ENCODE measurements at places on chromosomes 3 and 15.

DNA sequence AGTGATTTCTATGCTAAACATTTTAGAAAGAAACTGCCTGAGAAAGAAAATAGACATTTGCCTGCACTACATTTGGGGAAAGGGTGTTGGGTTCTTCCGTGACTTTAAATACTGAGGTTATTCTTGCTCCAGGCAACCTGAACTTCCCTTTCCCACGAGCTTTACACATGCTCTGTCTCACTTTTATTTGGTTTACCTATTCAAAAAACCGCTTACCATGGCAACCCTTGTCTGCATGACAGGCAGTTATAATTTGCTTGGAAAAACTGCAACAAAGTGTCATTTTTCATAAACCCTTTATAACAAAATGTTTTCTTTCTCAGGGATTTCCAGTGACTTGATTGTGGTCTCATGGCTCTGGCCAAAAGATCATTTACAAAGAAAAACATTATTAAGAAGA lies 416.3 kb upstream of the MEIS2 start:
- DNase-seq: no peak

DNA sequence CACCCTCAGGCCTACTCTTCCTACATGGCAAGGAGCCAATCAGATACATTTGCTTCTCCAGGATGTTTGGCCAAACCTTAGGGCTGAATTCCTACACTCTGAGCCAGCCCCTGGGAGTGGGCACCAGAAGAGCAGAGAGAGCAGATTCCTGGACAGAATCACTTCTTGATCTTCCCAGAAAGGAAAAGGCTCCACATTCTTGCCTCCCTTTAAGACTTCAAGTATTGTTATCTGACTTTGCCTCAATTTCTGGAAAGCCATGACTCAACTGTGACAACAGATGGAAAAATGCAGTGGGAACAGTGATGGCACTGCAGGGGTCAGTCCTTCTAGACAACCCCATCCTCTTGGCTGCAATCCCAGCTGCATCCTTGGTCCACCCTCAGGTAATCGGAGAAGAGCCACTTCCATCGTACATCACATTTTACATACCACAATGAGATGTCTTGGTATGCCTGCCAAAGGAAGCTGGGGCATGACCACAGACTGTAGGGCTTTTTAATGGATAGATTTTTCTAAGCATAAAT lies 21.0 kb downstream of the SLCO2A1 start:
- DNase-seq: no peak

DNA sequence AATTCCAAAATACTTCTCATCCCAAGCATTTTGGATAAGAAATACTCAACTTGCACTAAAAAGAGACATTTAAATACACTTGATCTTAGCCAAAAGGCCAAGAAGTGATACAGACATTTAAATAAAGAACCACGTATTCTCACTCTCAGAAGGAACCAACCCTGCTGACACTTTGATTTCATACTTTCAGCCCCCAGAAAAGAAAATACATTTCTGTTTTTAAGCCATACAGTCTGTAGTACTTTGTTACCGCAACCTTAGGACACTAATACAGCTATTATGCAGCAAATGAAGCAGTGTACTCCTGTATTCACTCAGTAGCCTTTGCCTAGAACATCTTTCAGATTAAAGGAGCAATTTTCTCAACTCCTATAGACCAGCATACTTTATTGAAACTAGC lies 86.7 kb downstream of the TBC1D5 start:
- DNase-seq: no peak

DNA sequence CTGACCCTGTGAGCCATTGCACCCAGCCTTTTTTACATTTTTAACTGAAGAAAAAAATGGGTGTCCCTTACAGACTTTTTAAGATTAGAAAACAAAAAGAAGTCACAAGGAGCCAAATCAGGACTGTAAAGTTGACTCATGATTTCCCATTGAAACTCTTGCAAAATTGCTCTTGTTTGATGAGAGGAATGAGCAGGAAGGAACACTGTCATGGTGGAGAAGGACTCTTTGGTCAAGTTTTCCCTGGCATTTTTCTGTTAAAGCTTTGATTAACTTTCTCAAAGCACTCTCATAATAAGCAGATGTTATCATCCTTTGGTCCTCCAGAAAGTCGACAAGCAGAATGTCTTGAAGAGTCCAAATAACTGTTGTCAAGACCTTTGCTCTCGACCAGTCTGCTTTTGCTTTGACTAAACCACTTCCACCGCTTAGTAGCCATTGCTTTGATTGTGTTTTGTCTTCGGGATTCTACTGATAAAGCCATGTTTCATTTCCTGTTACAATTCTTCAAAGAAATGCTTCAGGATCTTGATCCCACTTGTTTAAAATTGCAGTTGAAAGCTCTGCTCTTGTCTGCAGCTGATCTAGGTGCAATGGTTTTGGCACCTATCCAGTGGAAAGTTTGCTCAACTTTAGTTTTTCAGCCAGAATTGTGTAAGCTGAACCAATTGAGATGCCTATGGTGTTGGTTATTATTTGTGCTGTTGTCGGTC lies 369.4 kb downstream of the MAGI1 start:
- no peak for DNase-seq

GRCh38 chr3:6251612-6252400 lies 609.1 kb upstream of the GRM7 start:
- DNase-seq: no peak

DNA sequence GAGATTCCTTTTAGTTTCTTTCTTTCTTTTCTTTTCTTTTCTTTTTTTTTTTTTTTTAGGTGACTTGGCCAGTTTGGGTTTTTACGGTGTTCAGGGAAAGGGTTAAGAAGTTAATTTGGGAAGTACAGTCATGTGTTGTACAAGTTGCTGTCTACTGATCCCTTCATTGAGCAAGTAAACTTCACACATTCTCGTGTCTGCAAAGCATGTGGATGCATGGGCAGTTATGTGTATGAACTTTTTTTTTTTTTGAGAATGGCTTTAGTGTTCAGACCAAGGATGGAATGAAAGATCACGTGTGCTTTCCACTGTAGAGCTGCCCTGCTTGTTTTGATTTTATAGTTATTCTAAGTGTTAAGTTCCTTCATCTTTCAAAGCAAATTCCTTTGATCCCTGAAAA lies 132.3 kb downstream of the PGPEP1L start:
- no peak for DNase-seq

- DNase-seq: no peak
Measured at GRCh38 chr3:37144806-37145205, 29.6 kb downstream of the LRRFIP2 start.

DNA sequence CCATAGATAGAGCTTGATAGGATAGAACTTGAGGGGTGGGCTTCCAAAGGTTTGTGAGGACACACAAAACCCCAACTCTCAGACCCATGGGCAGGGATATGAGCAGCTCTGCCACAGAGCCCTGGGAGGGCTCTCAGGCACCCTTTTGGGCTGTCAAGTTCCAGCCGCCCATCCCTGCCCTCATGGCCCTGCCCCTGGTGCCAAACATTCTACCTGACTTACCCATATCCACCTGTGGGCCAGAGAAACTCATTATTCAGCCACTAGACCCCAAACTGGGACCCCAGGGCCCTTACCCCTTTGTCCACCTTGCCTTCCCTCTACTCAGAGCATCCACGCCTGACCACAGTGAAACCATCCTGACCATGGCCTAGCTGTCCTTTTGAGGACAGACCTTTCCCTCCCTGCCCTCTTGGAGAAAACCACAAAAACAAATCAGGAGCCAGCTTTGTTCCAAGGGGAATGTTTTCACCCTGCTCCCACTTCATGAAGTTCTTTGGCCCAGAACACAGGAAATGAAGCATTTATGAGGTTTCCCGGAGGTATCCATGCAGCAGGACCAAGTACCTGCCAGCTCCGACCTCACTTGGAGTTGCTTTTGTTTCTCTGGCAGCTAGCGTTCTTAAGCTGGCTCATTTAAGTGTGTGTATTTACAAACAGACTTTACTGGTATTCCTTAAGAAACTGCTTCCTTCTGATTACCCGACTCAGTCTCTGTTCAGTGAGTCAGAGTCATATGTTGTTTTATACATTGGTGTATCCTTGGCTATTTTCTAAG lies 34.2 kb upstream of the GALNT15 start:
- no peak for DNase-seq

- no peak for DNase-seq
Measured at GRCh38 chr3:65444447-65444815, 594.3 kb downstream of the MAGI1 start.

GRCh38 chr15:81006124-81006523 lies 5.4 kb downstream of the TLNRD1 start:
- no peak for DNase-seq

DNA sequence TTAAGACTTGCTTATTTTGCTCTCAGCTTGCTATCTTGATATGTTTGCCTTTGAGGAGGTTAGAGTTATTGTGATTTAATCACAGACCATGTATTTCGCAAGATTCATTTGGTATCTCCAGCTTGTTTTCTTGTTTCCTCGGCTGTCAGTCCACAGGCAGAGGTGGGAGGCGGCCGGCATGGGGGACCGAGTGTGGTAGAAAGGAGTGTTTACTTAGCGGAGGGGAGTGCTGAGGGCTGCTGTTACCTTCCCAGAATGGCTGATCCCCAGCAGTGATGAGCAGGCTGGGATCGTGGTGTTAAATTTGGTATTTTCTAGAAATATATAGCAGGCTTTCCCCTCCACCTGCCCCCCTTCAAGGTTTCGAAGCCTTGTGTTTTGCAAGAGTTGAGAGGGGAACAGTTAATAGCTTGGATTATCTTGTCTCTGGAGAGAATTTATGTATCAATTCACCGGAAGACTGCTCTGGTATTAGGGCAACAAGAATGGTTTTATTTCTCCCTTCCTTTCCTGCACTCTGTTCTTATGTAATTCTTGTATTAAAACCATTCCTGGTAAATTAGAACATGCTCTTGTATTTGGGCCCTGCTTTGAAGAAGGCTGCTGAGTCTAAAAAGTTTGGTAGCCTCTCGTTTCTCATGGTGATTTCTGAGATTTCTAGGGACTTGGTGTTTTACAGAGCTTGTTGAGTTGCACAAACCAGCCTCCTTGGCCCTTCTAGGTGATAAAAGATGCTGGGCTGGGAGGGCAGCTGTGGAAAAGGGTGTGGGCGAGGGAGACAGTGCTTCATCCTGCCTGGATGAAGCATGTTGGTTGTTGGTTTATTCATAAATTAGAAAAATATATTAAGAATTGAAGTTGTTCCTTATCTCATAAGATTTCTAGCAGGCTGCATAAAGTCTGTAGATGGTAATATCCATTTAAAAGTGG lies 151.4 kb downstream of the IGF1R start:
- DNase-seq: no peak

- no peak for DNase-seq
Measured at GRCh38 chr3:42057561-42058211, 33.5 kb upstream of the TRAK1 start.

GRCh38 chr15:63071288-63071909 lies 28.9 kb downstream of the TPM1 start:
- no peak for DNase-seq
